Renal pelvis (tissue), 12 donors: ENCODE measurements at places on chromosomes 4 and X. TPM values are rescaled to one million over a fixed set of nuclear protein-coding genes. Genes with fewer than 3 reads are reported as not detected.

The FAM47E gene
- polyA plus RNA-seq = 9.3 TPM

The L1CAM gene
- polyA plus RNA-seq = 71.6 TPM

The UGT2B17 gene
- polyA plus RNA-seq = not detected

DNA sequence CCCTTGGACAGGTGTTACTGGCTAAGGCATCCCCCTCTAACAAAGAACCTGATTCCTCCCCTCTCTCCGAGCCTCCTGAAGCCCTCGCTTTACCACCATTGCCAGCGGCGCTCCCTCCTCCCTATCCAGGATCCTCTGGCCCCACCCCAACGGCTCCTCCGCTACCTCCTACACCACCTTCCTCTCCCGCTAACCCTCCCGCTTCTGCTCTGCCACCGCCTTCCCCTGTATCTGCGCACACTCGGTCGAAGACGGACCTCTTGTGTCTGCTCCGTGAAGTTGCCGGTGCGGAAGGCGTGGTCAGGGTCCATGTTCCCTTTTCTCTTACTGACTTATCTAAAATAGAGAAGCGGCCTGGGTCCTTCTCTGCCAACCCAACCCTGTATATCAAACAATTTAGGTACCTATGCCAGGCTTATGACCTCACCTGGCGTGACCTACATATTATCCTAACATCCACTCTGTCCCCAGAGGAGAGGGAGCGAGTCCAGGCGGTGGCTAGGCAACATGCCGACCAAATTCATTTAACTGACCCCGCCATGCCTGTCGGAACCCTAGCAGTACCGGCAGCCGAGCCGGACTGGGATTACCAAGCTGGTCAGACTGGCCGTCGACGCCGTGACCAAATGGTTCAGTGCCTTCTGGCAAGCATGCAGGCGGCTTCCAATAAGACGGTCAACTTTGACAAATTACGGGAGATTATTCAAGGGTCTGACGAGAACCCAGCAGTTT lies 958.9 kb downstream of the RPA4 start:
- DNase-seq = no peak

DNA sequence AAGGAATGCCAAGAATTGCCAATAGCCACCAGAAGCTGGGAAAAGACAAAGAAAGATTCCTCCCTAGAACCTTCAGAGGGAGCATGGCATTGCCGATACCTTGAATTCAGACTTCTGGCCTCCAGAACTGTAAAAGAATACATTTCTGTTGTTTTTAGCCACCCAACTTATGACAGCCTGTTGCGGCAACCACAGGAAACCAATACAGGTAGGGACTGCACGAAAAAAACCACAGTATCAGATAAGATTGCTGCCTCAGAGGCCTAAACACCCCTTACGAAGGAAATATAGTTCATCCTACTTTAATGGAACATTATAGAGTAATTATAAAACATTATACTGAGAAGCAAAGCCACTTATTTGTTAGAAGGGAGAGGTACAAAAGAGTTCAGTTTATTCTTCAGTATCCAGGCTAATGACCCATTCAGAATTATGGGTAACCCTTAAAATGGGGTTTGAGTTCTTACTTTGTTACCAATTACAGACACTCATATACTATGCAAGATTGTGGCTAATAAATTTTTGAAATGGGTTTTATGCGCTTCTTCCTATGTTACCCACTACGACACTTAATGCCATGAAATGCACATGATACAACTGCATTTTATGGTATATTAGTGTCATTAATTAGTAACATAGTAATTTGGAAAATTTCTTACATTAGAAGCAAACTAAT lies 37.4 kb upstream of the SMIM10L2A start:
- no peak for DNase-seq

- no peak for DNase-seq
Measured at GRCh38 chr4:139454111-139455045, at the start of gene RAB33B. Gene RAB33B, plus strand, starts transcription at chr4:139454121. Its CDS starts 75 bp downstream, at chr4:139454196.

DNA sequence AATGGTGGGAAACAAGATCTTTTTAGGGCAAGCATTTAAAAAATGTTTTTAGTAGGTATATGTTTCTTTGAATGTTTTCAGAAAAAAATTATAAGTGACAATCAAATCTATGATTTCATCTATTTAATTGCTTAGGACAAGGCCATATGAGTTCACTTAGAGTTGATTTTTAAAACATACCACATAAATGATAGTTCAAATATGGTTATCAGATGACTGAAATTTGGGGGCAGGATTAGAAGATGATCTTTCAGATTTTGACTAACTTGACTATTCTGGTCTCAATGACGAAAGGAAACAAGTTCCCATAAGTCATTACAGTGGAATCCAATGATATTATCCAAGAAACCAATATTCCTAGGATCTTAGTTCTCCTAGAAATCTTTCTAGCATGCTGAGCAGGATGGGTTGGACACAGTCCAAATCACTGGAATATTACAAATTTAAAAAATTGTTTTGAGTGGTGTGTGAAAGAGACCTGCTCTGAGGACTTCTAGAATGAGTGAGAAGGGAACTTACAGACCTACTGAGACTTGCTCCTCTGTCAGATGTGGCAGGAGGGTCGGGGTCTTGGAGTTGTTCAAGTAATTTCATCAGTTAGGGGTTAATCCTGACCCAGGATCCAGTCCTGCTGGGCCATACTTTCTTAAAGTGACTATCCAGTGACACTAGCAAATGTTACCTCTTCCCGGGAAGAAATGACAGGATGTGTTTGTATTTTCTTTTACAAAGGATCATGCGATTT lies 20.0 kb downstream of the RHOH start:
- no peak for DNase-seq

- DNase-seq = no peak
Measured at GRCh38 chr4:76210452-76210851, 3.2 kb downstream of the SCARB2 start.

DNA sequence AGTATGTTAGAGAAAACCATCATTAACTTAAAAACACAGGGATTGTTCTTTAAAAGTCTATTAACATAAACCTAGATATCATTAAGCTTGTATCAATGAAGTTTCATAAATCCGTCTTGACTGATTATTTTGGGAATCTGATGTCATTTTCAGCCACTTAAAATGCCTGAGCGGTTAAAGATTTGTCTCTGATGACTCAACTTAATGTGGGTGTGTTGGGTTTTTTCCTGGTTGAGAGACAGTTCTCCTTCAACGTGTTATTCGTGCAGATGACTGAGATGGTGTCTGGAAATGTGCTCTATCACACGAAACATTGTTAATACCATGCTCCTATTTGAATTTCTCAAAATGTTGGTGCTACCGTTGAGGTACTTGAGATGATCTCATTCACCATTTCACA lies 227.3 kb upstream of the TENM3 start:
- no peak for DNase-seq

- DNase-seq = no peak
Measured at GRCh38 chrX:41144873-41145272, 59.6 kb downstream of the USP9X start.

GRCh38 chr4:150962245-150962644 lies 52.8 kb downstream of the LRBA start:
- no peak for DNase-seq

DNA sequence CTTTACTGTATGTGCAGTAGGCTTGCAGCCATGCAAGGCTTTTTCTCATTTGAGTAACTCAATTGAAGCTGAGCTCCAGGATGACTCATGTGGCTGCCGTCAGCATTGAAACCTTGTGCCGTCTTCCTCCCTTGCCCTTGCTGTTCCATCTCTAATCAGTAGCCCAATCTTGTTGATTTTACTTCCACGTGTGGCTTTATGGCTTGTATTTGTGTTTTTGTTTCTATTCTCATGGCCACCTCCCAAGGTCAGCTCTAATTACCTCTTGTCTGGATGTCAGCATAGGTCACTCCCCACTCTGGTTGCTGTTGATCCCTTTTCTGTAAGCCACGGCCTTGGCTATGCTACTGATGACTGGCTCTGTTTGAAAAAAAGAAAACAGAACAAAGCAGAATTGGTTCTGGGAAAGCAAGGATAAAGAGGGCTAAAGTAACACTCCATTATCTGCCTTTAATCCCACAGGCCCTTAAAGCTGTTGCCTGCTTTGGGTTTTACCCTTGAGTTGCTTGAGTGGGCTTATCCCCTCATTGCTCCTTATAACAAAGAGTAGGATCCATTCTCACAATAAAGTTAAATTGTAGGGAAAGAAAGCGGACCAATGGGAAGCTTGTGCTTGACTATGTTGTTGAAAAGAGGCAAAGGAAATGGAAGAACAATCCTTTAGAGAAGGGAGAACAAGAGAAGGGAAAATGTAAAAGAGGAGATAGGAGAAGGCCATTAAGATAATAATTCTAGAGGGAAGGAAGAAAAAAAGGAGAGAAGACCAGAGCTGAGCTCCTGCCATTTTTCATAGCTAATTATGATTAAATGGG lies 173.9 kb upstream of the PGRMC2 start:
- no peak for DNase-seq
